ENCODE measurements at places on chromosomes 3 and 15.

GRCh38 chr3:130389743-130390478 lies 44.4 kb downstream of the COL6A5 start:
- ATAC-seq, result no peak

- no peak for ATAC-seq
Observed at GRCh38 chr3:132042681-132043080, 7.9 kb upstream of the CPNE4 start.

GRCh38 chr3:123113889-123114450 lies 47.1 kb downstream of the PDIA5 start:
- ATAC-seq, result no peak

- ATAC-seq, result no peak
Observed at GRCh38 chr3:196390116-196390515, 42.1 kb downstream of the UBXN7 start.

DNA sequence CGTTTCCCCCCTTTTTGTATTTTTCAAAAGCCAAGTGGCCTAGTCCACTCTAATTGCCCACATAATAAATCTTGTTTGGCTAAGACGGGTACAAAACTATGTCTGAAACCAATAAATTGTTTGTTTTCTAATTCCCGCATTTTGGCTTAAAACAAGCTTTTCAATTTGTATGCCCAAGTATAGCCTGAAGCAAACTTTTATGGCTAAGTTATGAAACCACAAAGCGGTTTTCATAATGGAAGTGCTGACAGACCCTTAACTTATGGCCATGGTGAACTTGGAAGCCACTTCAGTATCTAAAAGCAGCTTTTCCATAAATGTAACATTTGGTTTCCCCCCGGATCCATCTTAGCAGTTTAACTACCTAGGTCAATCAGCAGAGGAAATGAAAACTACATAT lies 29.9 kb upstream of the POLR2M start:
- no peak for ATAC-seq

GRCh38 chr3:352599-352998 lies 156.0 kb downstream of the CHL1 start:
- ATAC-seq, result no peak

GRCh38 chr3:116815831-116816588 lies 106.4 kb downstream of the TUSC7 start:
- ATAC-seq, result peak; percentile 73
